ENCODE measurements at places on chromosomes 6 and 20. TPM values are rescaled to one million over a fixed set of nuclear protein-coding genes. Genes with fewer than 3 reads are reported as not detected.

The CLPSL1 gene
- not detected for total RNA-seq

The POPDC3 gene
- total RNA-seq = 1.5 TPM

DNA sequence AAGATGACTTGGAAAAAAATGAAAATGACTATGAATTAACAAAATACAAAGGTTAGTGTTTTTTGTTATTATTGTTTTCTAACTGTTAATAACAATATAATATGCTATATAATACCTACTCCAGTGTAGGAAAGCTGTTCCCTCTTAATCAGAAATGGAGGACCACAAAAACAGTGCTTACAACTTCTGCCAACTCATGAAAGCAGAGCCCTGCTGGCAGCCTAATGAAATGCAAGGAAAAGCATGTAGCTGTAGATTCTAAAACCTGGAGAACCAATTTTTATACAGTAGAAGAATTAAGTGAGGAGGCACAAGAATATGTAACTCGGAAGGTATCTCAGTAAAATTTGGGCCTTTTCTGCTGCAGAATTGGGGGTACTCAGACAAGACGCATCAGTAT lies 29.4 kb downstream of the PHIP start:
- no peak for ATAC-seq

GRCh38 chr20:53809728-53810365 lies 216.2 kb upstream of the ZNF217 start:
- no peak for ATAC-seq

GRCh38 chr6:84618836-84619235 lies 145.6 kb downstream of the TBX18 start:
- no peak for ATAC-seq

All from gastroesophageal sphincter (tissue), 4 donors.